ENCODE measurements at places on chromosomes 4 and X.

- no peak for DNase-seq
Measured at GRCh38 chr4:22356987-22357596, 158.8 kb downstream of the ADGRA3 start.

DNA sequence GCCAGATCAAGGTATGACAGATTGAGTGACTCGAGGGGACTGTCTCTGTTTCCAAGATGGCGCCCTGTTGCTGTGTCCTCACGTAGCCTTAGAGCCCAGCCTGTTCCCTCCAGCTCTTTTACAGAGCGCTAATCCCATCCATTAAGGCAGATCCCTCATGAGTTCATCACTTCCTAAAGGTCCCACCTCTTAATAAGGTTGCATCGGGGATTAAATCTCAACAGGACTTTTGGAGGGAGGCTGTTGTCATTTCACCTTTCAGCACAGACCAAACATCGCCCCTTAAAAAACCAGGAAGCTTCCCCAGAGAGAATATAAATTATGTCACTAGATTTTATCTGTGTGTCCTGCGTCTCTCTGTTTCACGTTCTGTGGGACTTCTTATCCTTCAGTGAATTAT, 32.6 kb upstream of the DHRSX start:
- no peak for DNase-seq

DNA sequence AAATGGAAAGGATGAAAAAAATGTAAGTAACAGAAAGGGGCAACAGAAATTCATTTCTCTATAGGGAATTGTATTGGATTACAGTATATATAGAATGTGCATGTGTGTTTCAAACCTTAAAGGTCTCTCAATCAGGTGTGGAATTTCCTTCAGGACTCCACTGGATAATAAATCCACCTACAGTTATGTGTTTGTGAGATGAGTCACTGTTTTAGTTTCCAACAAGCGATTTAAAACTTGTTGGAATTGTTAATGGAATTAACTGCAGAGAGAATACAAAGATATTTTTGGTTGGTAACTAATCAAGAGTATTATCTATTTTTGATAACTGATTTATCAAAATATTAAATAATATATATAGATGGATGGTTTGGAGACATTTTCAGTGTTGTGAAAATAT, 32.8 kb downstream of the CEP44 start:
- no peak for DNase-seq

GRCh38 chrX:78708816-78709215, 38.7 kb upstream of the LPAR4 start:
- peak; percentile 23 for DNase-seq

- peak; percentile 38 for DNase-seq
Measured at GRCh38 chr4:1045595-1046201, 34.3 kb downstream of the FGFRL1 start.

GRCh38 chr4:14994242-14994641, 8.0 kb upstream of the CPEB2 start:
- no peak for DNase-seq

DNA sequence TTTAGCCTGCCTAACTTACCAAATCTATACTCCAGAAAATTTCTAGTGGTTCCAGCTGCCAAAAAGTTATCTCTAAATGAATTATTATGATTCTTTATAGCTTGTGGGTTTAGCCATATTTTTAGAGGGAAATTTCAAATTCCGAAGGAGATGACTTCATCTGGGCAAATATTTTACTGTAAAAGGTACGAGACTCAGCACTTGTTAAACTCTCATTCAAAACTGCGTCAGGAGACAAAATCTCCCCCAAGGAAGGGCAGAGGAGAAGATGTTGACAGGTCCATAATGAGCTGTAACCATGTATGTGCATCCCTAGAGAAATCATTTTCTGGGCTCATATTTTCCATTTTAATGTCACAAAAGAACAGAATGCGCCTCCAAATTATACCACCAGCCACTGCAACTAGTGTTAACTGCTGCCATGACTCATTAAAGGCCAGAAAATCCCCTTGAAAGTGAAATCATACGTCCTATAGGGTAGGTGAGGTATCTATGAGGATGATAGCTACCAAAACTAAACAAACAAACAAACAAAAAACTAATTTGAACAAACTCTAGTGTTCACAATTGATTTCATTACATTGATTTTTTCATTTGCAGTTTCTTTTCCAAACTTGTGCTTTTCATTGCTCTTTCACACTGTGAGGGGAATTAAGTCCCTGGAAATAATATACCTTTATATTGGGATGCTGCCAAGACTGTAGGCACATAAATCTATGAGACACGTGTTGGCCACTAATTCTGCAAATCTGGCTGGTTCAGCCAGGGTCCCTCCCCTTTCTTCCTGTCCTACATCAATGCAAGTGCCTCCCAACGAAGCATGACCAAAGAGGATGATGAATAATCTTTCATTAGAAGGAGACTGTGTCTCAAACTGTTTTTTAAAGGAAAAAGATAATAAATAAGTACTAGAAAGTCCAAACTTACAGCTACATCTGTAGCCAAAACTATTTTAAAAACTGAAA, 85.8 kb downstream of the ARHGAP6 start:
- no peak for DNase-seq

- DNase-seq, result no peak
Measured at GRCh38 chrX:30270639-30271038, 23.7 kb downstream of the MAGEB1 start.

DNA sequence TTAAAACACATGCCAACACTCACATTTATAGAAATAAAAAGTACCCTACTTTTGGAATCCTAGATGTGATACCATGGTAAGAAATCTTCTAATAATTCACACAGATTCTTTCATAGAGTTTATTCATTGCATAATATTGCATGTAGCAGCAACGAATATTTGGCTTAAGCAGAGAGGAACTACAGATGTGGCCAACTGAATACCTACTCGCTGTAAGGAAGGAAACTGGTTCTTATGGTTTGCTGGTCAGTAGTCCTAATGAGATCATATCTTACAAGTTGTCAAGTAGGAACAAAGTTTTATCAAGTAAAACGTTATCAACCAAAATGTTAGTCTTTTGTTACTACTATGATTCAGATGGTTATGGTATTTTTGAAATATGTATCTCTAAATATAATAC, 996.1 kb downstream of the PDHA2 start:
- no peak for DNase-seq

GRCh38 chrX:100048156-100048555, 361.9 kb downstream of the PCDH19 start:
- DNase-seq, result no peak

- no peak for DNase-seq
Measured at GRCh38 chrX:17750436-17750835, 13.1 kb downstream of the SCML1 start.

GRCh38 chr4:38185406-38186144, 225.4 kb downstream of the PTTG2 start:
- no peak for DNase-seq

DNA sequence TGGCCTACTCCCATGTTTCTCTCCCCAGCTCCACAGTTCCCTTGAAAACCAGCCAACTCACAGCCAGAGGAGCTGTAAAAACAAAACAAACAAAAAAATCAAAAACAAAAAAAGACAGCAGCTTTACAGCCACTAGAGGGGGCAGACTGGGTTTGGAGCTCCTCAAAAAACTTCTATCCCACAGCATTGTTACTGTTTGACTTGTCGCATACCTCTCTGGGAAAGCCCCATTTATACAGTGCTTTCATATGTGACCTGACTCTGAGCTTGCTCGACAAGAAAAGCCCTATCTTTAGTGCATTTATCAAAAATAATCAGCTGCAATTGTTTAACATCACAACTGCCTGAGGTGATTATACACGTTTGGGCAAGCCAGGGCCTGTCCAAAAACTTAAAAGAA, 21.6 kb downstream of the TSPAN6 start:
- no peak for DNase-seq

DNA sequence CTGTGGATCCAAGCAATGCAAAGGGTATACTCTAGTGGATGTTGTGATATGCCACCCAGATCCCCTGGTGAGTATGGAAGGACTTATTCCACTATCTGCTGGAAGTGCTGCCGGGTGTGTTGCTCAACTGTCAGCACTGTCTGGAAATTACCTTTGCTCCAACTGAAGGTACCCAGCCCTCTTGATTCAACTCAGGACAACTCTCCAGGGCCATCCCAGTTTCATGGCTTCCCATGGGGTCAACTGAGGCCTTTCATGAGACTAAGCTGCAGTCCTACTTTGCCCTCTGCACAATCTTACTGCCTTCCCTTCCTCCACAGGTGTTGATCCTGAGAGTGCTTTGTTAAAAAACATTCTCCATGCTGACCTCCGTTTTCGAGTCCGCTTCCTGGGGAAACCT, 99.8 kb downstream of the SPRY1 start:
- no peak for DNase-seq

GRCh38 chr4:17494258-17495190, 17.4 kb downstream of the QDPR start:
- no peak for DNase-seq

DNA sequence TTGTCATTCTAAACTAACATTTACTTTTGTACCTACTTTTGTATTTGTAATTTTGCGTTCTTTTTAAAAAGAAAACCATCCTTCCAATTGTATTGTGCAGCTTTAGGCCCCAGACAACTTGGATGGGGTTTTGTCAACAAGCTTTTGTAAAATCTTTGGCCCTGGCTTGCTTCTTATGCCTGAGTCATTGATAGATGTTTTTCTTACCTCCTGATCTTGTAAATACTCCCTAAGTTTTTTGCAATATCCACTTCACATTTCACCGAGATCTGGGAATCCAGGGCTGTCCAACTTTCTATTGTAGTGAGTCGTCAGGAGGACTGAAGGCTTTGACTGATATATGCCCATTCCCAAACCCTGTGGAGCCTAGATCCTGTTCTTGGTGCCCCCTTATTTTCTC, 126.9 kb upstream of the GUCY1A1 start:
- no peak for DNase-seq

GRCh38 chr4:111362941-111363361, 740.1 kb upstream of the PITX2 start:
- no peak for DNase-seq

DNA sequence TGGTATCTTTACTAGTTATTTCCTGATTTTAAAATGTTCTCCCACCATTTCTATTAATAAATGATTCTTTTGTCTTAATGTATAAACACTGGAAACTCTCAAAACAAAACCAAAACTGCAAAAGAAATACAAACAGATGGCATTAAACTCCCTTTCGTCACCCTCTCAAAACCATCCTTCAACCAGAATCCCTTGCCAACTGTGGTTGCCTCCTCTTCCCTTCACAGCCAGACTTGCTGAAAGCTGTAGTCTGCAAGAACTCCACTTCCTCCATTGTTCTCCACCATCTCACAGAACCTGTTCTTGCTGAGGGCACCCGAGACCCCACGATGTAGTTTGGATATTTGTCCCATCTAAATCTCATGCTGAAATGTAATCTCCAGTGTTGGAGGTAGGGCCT, 96.5 kb downstream of the WWC2 start:
- no peak for DNase-seq

GRCh38 chr4:118746251-118746919, 61.2 kb downstream of the METTL14 start:
- no peak for DNase-seq

GRCh38 chr4:108165586-108165985, 3.1 kb downstream of the LEF1 start:
- DNase-seq, result no peak

- DNase-seq, result no peak
Measured at GRCh38 chr4:41478518-41478917, 59.4 kb upstream of the LIMCH1 start.

DNA sequence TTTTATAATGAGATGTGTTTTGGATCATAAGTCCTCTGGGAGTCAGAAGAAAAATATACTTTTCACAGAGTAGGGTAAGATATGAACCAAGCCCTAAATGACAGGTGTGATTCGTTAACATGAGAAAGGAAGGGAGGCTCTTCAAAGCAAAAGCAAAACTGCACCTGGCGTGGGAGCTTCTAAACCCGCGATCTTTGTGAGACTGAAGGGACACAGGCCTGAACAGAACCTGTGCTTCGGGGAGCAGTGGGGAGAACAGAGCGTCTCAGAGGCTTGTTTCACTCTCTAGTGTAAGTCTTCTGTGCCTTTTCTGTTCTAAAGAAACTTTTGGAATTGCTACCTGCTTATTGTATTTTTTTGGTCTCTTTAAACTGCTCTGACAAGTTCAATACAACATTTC, 30.2 kb upstream of the CYP4V2 start:
- no peak for DNase-seq

DNA sequence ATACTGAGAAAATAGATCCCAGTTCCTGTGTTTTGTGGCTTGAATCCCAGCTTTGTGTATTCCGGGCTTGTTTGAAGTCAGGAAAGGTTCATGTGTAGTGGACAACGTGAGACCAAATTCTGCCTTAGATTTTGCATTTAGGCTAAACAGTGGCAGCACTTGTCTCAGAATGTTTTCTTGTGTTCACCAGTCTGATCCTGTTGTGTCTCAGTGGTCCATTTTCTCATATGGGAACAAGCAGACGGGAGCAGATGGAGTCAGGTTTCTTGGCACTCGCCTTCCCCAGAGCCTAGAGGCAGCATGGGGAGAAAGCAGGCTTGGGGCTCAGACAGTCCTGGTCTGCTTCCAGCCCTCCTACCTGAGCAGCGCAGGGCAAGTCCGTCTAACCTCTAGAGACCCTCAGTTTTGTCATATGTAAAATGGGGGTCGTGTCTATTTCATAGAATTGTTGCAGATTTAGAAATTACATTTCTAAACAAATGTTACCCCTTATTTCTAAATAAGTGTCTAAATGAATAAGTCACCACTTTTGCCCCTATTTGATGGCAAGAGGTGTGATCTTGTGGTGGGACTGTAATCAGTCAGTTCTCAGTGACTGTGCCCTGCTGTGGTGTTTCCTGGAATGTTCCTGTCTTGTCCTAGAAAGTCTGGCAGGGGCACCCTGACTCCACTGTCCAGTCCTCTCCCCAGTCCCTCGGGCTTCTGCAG, 28.3 kb upstream of the MSANTD1 start:
- no peak for DNase-seq

- no peak for DNase-seq
Measured at GRCh38 chrX:42097486-42097885, 174.1 kb upstream of the CASK start.

- no peak for DNase-seq
Measured at GRCh38 chr4:152554742-152555141, 18.9 kb upstream of the FBXW7 start.

GRCh38 chrX:9668537-9668936, 97.1 kb downstream of the GPR143 start:
- DNase-seq, result no peak

GRCh38 chrX:64184396-64184795, 21.1 kb downstream of the AMER1 start:
- no peak for DNase-seq

GRCh38 chrX:17931855-17932254, 70.8 kb upstream of the RAI2 start:
- DNase-seq, result no peak

GRCh38 chr4:161728929-161729328, 434.9 kb downstream of the FSTL5 start:
- no peak for DNase-seq
